SIG-M5 (cell line): ENCODE measurements at places on chromosomes 1 and 21.

GRCh38 chr1:201383647-201384405 is 6.3 kb upstream of the TNNT2 start:
- no peak for DNase-seq

DNA sequence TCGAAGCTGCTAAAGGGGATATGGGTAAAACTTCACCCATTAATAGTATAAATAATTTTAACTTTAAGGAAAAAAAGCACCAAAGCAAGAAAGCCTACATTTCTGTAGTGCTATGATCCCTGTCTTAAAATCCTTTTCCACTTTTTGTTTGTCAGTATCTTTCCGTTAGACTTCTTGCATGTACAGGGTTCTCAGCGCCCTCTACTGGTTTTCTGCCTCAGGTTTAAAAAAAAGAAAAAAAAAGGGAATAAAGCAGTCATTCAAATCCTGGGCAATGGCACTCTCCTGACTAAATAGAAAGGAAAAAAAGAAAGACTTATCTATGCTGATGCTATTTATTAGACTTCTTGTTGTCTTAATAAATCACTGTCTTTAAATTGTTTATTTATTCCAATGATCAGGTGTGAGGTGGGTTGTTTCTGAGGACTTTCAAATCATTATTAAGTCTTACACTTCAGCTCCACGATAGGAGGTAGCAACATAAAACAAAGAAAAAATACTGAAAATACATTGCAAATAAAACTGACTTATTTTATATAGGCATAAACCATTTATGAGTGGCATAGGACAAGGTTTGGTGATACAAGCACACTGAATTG is 475.4 kb upstream of the NR5A2 start:
- no peak for DNase-seq

DNA sequence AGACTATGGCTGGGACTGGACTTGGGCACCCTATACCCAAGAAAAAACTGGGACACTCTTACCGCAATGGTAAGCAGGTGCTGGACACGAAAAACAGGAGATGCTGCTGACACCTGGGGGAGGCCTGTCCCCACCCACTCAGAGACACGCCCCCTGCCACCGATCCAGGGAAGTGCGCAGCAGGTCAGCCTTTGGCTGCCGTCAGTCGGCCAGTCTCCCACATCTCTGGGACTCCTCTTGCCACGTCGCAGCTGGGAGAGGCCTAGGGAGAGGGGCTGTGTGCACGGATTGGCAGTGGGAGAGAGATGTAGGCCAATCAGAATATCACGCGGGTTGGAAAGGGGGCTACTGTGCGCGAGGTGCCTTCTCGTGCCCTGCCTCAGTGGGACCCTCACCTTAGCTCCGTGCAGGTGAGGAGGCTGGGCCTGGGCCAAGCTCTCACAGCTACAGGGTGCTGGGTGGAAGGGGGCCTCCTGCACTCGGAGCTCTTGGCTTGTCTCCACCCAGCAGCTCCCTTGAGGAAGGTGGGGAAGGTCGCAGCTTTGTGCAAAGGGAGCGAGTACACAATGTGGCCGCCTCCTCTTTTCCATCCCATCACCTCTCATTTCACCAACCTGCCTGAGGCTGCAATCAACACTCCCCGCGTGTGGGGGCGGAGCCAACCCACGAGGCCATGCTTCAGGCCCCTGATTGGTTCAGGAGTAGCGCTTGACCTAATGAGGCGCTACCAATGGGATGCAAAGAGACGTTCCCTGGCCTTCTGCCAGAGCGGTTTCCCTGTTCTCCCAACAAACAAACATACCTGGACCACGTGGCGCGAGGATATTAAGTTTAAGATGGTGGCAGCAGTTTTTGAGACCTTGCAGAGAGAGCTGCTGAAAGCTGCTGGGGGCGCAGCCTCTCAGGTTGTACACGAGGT is 25.7 kb upstream of the LDLRAP1 start:
- DNase-seq: no peak

GRCh38 chr1:19209439-19209989 is 552 bp downstream of the UBR4 start:
- no peak for DNase-seq

GRCh38 chr1:107975851-107976250 is 10.9 kb upstream of the VAV3 start:
- no peak for DNase-seq

GRCh38 chr1:6873298-6874015 is 88.2 kb downstream of the CAMTA1 start:
- no peak for DNase-seq

DNA sequence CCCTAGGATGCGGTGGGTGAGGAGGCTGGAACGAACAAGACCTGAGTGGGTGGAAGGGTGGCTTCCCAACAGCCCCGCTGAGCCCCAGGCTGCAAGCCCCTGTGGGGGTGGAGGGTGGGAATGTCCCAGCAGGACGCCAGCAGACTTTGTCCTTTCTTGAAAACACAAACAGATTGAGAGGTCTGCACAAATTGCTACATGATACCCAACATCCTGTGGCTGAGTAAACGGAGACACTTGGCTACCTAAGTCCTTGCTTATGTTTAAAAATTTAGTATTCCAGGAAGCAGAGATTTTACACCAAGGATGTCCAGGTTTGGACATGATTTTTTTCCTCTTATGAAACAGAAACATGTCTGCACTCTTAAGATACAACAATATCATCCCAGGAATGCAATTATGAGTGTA is 11.8 kb upstream of the F3 start:
- no peak for DNase-seq

DNA sequence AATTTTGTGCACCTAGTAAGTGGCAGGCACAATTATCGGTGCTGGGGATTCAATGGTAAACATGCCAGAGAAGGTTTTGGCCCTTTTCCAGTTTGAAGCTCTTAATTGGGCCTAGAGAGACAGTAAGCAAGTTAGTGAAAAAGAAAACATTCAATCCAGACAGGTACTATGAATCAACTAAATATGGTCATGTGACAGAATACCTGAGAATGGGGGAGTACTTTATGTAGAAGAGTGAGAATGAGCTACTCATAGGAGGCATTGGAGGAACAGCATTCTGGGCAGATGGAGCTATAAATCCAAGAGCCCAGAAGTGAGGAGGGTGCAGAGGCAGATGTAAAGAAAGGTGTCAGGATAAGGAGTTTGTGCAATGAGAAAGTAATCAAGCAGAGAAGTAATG is 1017.9 kb downstream of the ADGRL2 start:
- no peak for DNase-seq

DNA sequence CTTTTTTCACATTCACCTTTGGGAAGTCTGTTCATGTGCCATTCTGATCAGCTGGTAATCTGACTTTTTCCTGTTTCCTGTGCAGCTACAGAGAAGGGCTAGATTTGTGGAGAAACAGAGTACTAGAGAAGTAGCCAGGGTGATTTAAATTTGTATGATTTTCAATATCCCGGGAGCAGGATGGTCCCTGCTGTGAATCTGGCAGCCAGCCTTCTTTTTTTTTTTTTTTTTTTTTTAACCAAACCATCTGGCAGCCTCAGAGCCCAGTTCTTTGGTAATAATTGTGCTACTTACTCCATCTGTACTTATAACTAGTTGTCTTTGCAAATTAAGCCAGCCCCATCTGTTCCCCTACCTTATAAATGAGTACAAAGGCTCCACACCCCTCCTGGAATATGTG is 248.6 kb upstream of the DEPDC1 start:
- DNase-seq: no peak

DNA sequence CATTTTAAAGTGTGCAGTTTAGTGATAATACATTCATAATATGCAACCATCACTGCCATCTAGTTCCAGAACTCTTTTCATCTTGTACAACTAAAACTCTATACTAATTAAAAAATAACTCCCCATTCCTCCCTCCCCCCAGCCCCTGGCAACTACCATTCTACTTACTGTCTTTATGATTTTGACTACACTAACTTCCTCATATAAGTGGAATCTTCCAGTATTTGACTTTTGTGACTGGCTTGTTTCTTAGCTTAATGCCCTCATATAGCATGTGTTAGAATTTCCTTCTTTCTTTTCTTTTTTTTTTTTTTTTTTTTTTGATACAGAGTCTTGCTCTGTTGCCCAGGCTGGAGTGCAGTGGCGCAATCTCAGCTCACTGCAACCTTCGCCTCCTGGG is 1.4 kb upstream of the NVL start:
- no peak for DNase-seq

DNA sequence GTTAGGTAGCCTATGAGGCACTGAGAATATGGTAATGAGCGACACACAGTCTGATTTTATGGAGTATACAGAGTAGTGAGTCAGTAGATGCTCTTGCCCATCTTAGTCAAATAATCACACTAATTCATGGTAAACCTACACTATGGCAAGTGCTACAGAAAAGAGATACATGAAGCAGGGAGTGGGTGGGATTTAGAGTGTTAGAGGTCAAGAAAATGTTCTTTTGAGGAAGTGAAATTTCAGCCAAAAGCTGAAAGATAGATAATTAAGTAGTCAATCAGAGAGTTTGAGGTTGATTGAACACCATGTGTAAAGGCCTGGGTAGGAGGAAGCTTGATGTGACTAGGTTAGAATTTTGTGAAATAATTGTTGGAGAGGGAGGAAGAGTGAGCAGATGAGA is 14.7 kb downstream of the MDM4 start:
- DNase-seq: no peak

DNA sequence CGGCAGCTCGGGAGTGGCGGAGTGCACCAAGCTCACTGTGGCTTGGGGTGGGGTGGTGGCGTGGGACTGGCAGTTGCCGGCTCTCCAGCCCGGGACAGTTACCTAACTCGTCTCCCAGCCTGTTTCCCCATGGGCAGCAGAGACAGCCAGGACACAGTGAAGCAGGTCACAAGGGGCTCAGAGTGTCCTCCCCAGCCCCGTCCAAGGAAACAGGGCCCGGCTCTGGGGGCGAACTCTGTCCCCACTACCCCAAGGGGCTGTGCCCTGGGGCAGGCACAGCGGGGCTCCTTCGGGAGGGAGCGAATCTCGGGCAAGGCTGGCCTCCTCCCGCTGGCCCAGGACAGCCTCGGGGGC is 759 bp downstream of the GPR157 start:
- DNase-seq: no peak

DNA sequence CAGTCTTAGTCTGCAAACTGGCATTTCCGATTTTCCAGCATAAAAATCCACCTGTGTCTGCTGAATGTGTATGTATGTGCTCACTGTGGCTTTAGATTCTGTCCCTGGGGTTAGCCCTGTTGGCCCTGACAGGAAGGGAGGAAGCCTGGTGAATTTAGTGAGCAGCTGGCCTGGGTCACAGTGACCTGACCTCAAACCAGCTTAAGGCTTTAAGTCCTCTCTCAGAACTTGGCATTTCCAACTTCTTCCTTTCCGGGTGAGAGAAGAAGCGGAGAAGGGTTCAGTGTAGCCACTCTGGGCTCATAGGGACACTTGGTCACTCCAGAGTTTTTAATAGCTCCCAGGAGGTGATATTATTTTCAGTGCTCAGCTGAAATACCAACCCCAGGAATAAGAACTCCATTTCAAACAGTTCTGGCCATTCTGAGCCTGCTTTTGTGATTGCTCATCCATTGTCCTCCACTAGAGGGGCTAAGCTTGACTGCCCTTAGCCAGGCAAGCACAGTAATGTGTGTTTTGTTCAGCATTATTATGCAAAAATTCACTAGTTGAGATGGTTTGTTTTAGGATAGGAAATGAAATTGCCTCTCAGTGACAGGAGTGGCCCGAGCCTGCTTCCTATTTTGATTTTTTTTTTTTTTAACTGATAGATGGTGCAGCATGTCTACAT is 2.5 kb upstream of the OLFML3 start:
- DNase-seq: no peak

DNA sequence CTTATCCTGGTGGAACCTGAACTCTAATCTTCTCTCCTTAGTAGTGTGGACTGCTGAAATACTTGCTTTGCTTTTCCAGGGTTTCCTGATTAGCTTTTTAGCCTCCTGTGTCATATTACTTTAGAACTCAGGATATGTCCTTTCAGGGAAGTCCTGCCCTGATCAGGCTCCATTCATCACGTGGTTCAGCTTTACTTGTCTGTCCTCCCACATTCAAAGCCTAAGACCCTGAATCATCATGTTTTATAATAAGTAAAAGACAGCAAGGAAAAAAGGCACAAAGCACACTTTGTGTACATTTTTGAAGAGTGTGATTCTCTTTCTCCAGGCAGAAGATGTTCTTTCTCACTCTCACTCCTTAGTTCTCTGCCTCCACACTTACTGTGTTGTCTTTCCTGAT is 70.6 kb downstream of the PATJ start:
- DNase-seq: no peak
